Astrocyte of the cerebellum (primary cell): ENCODE measurements at places on chromosomes 3 and 15.
A peak's percentile ranks its signal among the peaks of the same experiment; 100 is the strongest.

DNA sequence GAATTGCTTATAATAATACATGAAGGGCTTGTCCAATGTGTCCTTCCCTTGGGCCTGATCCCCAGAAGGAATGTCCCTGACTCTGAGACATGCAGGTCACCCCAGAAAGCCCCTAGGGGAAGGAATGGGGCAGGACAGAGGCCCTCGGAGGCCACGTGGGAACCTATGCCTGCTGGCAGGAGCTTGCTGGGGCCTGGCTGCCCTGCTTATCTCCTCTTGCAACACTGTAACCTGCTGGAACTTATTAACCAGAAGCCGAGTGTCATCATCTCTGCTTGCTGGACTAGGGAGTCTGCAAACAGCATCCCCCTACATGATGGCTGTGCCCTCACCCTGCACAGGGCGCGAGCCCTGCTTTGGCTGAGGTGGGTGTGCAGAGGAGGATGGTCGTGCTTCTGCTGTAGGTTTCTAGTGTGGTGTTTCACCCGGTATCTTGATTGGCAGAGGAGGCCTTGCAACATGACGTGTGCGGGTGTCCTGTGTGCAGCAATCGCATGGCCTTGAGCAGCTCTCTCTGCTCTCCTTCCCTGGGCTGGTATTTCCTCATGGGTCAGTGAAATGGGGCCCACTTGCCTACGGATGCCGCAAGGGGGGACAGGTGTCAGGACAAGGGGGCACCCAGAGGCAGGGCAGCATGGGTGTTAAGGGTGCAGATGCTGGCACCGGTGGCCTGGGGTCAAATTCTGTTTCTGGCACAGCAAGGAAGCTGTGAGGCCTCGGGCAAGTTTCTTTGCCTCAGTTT, 5.0 kb downstream of the CHST13 start:
- no peak for DNase-seq

DNA sequence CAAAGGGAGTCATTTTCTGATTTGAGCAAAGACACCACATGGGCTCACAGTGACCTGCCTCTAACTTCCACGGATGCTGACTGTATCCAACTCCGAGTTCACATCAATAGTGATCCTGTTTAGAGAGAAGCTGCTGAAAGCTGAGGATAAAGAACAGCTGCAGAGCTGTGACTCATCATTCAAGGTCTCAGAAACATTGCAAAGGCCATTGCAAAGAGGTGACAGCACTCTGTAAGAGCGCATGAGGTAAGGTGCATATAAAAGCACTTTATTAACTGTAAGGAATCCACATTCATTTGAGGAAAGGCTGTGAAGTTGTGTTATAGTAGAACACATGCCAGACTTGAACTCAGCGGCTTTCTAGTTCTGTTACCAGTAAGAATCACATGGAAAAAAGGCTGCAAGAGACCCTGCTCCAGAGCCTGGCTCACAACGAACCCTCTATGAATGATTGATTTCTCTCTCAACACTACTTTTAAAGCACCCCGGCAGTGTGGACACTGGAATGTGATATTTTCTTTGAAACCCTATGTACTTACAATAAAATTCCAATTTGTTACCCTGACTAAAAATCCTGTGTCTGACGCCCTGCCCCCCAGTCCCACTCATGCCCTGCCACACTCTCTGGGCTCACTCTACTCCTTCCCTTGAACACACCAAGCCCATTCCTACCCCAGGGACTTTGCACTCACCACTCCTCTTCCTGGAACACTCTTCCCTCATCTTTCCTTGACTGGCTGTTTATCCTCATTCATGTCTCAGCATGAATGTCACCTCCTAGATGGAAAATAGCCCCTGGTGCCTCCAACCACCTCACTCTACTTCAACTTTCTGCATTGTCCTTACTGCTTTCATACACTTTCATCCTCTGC, 111.2 kb downstream of the LSM3 start:
- peak; percentile 16 for DNase-seq

DNA sequence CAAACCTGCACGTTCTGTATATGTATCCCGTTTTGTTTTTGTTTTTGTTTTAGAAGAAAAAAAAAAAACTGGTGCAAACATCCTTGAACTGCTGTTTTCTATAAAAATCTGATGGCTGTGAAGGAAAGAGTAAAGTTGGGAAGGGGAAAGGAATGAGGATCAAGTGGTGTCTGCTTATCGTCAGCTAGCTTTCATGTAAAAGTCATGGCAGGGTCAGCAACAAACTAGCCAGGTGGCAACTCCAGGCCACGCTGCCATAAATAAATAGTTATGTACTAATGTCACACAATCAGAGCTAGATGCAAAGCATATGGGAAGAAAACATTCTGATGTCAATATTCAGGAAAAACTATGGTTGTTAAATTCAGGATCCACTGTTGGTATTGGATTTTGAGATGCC, 2.3 kb upstream of the CDIN1 start:
- no peak for DNase-seq

- DNase-seq = no peak
These were observed 680 bp downstream of the SMARCC1 start for GRCh38 chr3:47780741-47781684.

DNA sequence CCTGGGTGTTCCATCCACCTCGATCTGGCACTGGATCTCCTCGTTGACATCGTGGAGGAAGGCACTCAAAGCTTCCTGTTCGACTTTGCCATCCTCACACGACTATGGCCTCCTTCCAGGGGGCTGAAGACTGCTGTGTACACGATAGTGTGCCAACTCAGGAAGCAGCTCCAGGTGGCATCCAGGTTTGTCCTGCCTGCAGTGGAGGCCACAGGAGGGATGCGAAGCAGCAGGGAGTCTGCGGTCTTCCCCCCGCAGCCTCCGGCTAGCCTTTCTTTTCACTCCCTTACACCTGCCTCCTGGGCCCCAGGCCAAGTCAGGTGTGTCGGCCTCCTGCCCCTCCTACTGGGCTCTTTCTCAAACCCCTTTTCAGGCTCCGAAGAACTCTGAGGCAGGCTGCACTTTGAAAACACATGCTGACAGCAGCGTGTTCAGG, 32.2 kb downstream of the SYNM start:
- no peak for DNase-seq

- DNase-seq = no peak
These were observed 837.8 kb downstream of the DIPK2A start for GRCh38 chr3:144809380-144809779.
